ENCODE measurements at places on chromosomes 12 and 14.

GRCh38 chr12:1993341-1993740 is 10.9 kb downstream of the DCP1B start:
- DNase-seq = no peak

- no peak for DNase-seq
These were observed 41.1 kb downstream of the SERPINA3 start for GRCh38 chr14:94653321-94653720.

DNA sequence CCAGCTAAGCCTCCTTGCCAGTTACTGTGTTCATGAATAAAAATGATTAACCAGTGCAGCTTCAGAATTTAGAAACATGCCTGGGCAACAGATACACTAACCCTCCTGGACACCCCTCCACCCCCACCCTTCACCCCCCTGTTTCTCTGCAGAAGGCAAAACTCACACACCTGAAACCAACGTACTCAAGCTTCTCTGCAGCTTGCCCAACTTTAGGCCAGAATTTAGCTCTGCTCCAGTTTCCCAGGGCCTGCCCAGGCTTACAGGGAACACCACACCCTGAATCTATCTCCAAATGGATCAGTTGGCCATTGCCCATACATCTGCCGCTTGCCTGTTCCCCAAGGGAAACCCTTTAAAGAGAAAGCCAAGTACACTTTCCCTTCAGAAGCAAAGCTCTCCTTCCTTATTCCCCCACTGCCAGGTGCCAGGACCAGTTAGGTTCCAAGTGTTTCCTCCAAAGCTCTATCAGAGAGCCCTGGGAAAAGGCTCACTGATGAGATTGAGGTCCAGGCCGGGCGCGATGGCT is 1.8 kb upstream of the SPPL3 start:
- DNase-seq = peak; percentile 70

DNA sequence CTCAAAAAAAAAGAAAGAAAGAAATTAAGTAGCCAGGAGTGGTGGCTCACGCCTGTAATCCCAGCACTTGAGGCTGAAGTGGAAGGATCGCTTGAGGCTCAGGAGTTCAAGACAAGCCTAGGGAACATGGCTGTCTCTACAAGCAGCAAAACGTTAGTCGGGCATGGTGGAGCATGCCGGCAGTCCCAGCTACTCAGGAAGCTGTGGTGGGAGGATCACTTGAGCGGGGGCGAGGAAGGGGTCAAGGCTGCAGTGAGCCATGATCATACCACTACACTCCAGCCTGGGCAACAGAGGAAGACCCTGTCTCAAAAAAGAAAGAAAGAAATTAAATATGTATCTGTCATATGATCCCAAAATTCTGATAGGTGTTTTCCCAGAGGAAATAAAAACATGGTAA is 5.3 kb downstream of the RAD52 start:
- no peak for DNase-seq

- DNase-seq = no peak
These were observed 166.0 kb downstream of the FSCB start for GRCh38 chr14:44341116-44341515.
